Left ventricle myocardium inferior (tissue), 1 donor: ENCODE measurements at places on chromosomes 16 and 17.

DNA sequence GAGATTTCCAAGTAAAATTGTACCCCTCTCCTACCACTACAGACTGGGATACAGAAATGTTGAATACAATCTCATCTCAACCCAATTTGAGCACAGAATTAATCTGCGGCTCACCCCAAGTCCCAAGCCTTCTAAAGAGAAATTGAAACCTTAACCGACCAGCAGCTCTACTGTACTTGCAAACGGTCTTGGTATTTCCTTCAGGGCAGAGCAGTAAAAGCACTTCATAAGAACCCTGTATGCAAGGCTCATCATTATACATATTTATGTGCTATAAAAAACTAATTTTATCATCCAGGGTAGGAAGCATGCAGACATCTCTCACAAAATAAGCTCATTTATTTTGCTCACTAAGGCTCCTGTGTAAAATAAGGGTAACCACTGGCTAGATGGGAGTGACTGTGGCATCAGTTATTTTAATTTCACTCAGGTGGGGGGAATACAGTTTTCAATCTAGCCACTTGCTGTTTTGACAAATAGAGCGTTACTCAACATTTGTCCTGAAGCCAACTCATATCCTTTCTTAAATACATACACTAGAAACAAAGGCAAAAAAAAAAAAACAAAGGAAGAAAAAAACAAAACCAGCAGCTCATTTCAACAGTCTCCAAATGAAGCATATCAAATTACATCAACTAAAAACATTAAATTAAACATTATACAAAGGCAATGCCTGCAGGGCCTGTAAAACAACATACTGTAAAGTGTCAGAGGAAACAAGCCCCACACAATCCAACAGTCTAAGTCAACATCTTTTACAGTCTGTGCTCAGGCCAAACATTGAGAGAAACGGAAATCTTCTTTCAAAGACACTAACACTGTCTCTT lies 65.0 kb downstream of the PARN start:
- DNase-seq: no peak

DNA sequence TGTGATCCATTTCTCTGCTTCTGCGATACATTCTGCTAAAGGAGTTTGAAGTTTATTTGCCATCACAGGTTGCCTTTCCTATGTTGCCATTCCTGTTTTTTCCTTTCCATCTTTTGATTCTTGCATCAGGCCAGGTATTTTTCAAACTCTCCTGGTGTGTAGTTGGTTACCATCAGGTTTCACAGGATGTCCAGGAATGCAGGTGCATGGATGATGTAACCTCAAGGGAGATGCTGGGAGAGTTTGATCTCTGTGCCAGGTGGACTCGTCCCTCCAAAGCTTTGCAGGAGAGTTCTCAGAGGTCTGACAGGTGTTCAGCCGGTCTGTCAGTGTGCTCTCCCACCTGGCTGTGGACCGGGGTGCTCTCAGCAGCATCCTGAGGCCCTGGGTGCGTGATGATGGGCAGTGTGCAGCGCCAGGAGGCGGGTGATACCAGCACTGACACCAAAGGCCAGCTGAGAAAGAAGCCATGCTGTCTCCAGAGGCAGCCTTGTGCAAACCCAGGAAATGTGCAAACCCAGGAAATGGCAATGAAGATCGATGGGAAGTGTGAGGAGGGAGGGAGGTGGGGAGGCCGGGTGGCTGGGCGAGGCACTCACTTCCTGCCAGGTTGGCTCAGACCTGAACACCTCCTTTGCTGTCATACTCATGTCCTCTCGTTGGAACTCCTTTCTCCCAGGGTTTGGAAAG lies 1.7 kb downstream of the ATP2C2 start:
- DNase-seq: no peak

DNA sequence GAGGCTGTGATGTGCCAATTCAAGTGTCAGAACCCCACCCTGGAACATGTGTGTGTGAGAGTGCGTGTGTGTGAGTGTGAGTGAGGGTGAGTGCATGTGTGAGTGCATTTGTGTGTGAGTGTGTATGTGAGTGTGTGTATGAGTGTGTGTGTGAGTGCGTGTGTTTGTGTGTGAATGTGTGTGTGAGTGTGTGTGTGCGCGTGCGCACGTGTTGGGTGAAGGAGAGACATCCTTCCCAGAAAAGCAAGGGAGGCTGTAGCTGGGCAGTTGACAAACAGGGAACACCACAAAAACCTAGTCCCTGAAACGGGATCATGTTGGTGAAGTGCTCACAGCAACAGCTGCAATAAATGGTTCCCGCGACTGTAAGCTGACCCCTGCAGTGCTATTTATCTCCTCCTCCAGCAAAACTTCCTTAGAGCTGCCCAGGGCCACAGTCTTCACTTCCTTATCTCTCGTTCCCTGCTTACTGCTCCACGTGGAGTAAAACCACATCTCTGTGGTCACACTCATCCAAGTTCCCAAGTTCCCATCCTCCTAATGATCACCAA lies 40.1 kb upstream of the RPL38 start:
- no peak for DNase-seq

DNA sequence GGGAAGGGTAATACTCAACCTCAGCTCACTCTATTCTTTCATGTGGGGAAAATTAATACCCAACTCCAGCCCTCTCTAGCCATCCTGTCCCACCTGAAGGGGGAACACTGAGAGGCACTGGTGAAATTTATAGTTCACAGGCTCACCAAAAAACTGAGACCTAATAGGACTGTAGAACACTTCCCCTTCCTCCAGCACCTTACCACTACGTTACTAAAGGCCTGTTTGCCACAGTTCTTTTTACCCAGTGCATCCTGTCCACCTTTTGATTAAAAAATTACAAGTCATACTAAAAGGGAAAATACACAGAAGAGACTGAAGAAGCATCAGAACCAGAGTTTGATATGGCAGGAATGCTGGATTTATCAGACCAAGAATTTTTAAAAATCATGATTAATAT lies 26.0 kb downstream of the DHRS7B start:
- no peak for DNase-seq

DNA sequence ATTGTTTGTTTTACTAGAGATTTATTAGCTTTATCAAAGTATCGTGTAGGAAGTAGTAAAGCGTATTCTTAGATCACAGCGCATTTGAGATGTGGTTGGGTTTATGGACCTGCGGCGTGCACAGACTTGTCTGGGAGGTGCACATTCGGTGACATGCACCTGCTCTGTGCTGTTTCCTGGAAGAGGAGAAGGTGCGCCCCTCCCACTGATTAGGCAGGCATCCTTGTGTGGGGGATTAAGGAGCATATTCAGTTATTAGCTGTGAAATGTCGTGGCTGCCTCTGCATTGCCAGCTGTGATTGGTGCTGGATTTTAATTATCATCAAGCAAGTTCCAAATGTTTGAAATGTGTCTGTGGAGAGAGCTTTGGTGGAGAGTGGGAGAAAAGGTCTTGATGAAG lies 903.8 kb upstream of the RBFOX1 start:
- DNase-seq: no peak

DNA sequence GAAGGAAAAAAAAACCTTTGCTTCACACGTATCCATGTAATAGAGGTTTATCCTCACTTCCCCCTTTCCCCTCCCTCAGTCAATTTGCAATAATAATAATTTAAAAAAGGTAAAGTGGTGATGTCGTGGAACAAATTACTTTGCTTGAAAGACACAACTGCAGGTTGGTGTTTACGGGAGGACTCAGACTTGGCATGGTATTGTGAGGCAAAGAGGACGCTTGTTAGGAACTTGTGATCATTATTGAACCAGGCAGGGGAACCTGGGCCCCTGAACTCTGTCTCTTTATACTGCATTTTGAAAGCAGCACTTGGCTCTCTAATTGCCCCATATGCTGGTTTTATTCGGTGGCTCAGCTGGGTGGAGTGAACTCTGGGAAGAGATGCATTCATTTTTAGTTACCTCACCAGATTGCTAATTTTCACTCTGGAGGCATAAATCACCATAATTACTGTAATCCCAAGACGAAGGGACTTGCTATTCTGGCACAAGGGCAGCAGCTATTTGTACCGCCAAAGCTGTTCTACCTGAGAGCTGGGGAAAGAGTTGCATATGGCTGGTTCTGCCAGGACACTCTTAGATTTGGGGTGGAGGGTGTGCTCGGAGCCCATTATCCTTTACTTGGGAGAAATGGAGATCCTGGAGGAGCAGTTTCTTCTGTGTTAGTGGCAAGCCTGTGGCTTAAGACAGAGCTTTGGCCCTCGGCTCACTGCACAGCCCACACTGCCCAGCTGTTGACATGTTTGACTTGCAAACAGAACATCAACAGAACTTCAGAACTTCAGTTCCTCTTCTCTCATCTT lies 5.7 kb upstream of the DHX8 start:
- DNase-seq: no peak

DNA sequence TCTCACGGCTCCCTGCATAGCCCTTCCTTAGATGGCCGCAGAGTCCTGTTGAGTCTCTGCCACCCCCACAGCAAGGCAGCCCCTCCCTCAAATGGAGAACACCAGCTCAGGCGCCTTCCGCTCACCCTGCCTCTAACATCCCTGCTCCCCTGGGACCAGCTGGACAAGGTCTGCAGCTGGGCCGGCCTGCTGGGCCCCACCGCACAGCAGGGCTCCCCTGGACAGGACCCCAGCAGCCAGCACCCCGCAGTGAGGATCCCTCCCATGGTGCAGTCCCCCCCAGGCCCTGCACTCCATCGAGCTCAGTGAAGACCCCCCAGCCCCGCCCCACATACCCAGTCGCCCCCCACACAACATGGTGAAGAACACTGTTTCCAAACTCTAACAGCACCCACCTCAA lies 10.2 kb downstream of the ATP2A3 start:
- no peak for DNase-seq

DNA sequence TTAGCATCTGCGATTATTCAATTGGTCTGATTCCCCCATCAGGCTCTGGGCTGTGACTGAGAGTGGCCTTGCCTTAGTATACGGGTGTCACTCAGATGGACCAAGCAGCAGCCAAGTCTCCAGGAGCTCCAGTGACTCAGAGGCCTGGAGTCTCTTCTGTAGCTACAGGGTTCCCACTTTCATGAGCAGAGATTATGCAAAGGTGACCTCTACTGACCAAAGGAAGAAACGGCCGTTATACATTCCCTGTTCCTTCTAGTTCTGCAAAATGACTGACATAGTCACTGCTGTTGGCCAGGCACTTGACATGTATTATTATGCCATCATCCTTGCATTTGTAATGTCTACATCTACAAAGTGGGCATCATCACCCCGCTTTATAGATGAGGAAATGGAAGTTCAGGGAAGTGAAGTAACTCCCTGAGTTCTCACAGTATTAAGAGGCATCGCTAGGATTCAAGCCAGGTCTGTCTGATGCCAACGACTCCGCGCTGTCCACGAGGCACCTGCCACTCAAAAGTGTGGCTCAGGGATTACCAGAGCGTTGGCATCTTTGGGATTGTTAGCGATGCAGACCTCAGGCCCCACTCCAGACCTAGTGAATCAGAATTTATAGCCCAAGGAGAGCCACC lies 23.3 kb downstream of the SLC38A7 start:
- DNase-seq: peak; percentile 27

GRCh38 chr16:15950161-15950854 lies 892 bp downstream of the ABCC1 start:
- no peak for DNase-seq

DNA sequence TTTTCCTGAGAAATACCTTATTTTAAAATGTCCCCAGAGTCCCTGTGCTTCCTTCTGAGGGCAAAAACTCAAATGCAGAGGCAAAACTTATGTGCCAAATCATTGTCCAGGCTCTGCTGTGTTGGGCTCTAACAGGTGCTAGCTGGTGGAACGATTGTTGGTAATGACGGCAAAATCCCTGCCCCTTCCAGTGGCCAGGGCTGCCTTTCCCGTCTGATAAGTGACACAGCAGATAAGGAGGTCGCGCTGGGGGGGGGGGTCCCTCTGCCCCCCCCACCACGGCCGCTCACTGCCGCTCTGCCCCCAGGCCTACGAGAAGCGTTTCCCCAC lies 29.1 kb downstream of the SEC14L5 start:
- no peak for DNase-seq

GRCh38 chr17:50267074-50267841 lies 7.0 kb upstream of the TMEM92 start:
- DNase-seq: no peak

- DNase-seq: no peak
Observed at GRCh38 chr16:67657751-67658518, 2.1 kb downstream of the ACD start.

DNA sequence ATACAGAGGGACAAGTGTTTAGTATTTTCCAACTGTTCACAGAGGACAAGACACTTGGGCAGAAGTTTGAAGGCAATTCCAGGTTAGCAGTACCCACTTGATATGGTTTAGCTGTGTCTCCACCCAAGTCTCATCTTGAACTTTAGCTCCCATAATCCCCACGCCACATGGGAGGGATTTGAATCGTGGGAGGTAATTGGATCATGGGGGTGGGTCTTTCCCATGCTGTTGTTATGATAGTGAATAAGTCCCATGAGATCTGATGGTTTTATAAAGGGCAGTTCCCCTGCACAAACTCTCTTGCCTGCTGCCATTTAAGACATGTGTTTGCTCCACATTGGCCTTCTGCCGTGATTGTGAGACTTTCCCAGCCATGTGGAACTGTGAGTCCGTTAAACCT lies 668.9 kb downstream of the MAF start:
- no peak for DNase-seq

- DNase-seq: no peak
Observed at GRCh38 chr17:55398689-55399088, 22.9 kb downstream of the MMD start.

GRCh38 chr17:66541461-66542128 lies 239.2 kb downstream of the PRKCA start:
- no peak for DNase-seq

- DNase-seq: no peak
Observed at GRCh38 chr16:11946433-11946832, 4.6 kb upstream of the NPIPB2 start.

DNA sequence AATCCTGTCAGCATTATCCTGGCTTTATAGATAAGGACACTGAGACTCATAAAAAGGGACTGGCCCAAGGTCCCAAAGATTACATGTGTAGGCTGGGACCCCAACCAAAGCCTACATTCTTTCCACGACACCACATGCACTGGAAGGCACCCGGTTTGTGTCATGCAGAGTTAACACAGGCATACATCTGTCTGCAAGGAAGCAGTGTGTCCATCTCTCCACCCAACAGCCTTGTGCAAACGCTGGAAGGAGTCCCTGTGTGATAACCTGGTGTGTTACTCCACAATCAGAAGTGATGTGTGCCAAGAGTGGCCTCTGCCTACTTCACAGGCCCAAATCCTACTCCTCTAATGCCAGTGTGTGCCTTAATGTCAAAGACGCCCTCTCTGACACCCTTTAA lies 139.8 kb downstream of the PARN start:
- DNase-seq: no peak

GRCh38 chr17:10631048-10631700 lies 25.9 kb downstream of the MYH3 start:
- DNase-seq: no peak

- no peak for DNase-seq
Observed at GRCh38 chr16:12371497-12371896, 395.0 kb downstream of the SNX29 start.

GRCh38 chr17:56142325-56142724 lies 10.9 kb upstream of the ANKFN1 start:
- no peak for DNase-seq

GRCh38 chr17:10612957-10613744 lies 44.0 kb downstream of the MYH3 start:
- no peak for DNase-seq
